ENCODE measurements at places on chromosomes 4 and X. TPM values are rescaled to one million over a fixed set of nuclear protein-coding genes. Genes with fewer than 3 reads are reported as not detected.

ARHGAP24 gene
- total RNA-seq = 16.8 TPM

- H3K36me3 ChIP-seq = no peaks in the 10 kb centered on the region
- no peaks in the 10 kb centered on the region for H3K4me1 ChIP-seq
- H3K4me3 ChIP-seq = no peak overlapping the region
Observed at GRCh38 chr4:54780149-54780495, 122.4 kb downstream of the KIT start.

HELT gene
- not detected for total RNA-seq

TLR10 gene
- total RNA-seq = not detected

GRCh38 chr4:75895744-75896314 is 6.4 kb downstream of the PPEF2 start:
- no peak overlapping the region for H3K4me3 ChIP-seq
- no peaks in the 10 kb centered on the region for H3K27me3 ChIP-seq
- H3K27ac ChIP-seq = no peak overlapping the region

Data from pancreas (tissue), 10 donors.